ENCODE measurements at places on chromosomes 1 and 21. TPM values are rescaled to one million over a fixed set of nuclear protein-coding genes. Genes with fewer than 3 reads are reported as not detected.

GPR52 gene
- total RNA-seq, result 1.1 TPM

CRP gene
- not detected for total RNA-seq

AK4 gene
- total RNA-seq, result 2.6 TPM

ADAMTS5 gene
- 22.5 TPM for total RNA-seq

VWA1 gene
- 56.9 TPM for total RNA-seq

AVPR1B gene
- not detected for total RNA-seq

IQGAP3 gene
- 6.1 TPM for total RNA-seq

ERVH48-1 gene
- 0.59 TPM for total RNA-seq

SIM2 gene
- total RNA-seq, result 4.8 TPM

INSRR gene
- 6.9 TPM for total RNA-seq

CELA3A gene
- not detected for total RNA-seq

SMAP2 gene
- 25.2 TPM for total RNA-seq

HCRTR1 gene
- not detected for total RNA-seq

CNIH3 gene
- total RNA-seq, result 4.4 TPM

AMIGO1 gene
- 8.0 TPM for total RNA-seq

TMOD4 gene
- 0.76 TPM for total RNA-seq

SLAMF9 gene
- not detected for total RNA-seq

IGSF9 gene
- 23.4 TPM for total RNA-seq

AMY1A gene
- total RNA-seq, result not detected

GLMN gene
- 9.6 TPM for total RNA-seq

MAP10 gene
- 3.6 TPM for total RNA-seq

PLD5 gene
- total RNA-seq, result 0.96 TPM

CRNN gene
- total RNA-seq, result not detected

HECTD3 gene
- total RNA-seq, result 137 TPM

C1orf74 gene
- 2.3 TPM for total RNA-seq

KRTAP7-1 gene
- total RNA-seq, result not detected

F3 gene
- total RNA-seq, result 0.93 TPM

MXRA8 gene
- 7.7 TPM for total RNA-seq

CYP4A22 gene
- 0.17 TPM for total RNA-seq

Data from glutamatergic neuron (in vitro differentiated cells).